Thoracic aorta endothelial cell (primary cell): ENCODE measurements at places on chromosomes 3 and 15. TPM values are rescaled to one million over a fixed set of nuclear protein-coding genes. Genes with fewer than 3 reads are reported as not detected.

The EBLN2 gene
- total RNA-seq = 12.3 and 12.4 TPM in 2 replicates

The TMEM158 gene
- 5.3 and 8.8 TPM in 2 replicates for total RNA-seq

The CYP1A2 gene
- total RNA-seq = not detected in 2 replicates

The ARHGAP11A gene
- total RNA-seq = 52.9 and 65.5 TPM in 2 replicates

The GALNT15 gene
- 4.3 and 5.7 TPM in 2 replicates for total RNA-seq

The FOXB1 gene
- total RNA-seq = not detected in 2 replicates

The ESYT3 gene
- total RNA-seq = under 0.01 and 0.07 TPM in 2 replicates

The HYAL3 gene
- total RNA-seq = 4.9 and 7.0 TPM in 2 replicates

The CLDN18 gene
- not detected in 2 replicates for total RNA-seq

The XPC gene
- 52.0 and 70.3 TPM in 2 replicates for total RNA-seq

The GYG1 gene
- 50.9 and 51.3 TPM in 2 replicates for total RNA-seq

The MITF gene
- total RNA-seq = 3.9 and 4.0 TPM in 2 replicates

The LRRIQ4 gene
- total RNA-seq = under 0.01 and 0.07 TPM in 2 replicates

The CACNA2D3 gene
- total RNA-seq = under 0.01 TPM in 1 of 2 replicates, not detected in the other

The CTSH gene
- total RNA-seq = 1.1 and 3.6 TPM in 2 replicates

The PRC1 gene
- total RNA-seq = 194 and 268 TPM in 2 replicates

The P2RY1 gene
- total RNA-seq = 3.9 and 4.3 TPM in 2 replicates

The GP5 gene
- total RNA-seq = 0.14 TPM in 1 of 2 replicates, not detected in the other

The SYNM gene
- 5.7 and 7.9 TPM in 2 replicates for total RNA-seq

The BCL6 gene
- 13.1 and 17.6 TPM in 2 replicates for total RNA-seq

The CPNE9 gene
- total RNA-seq = not detected in 2 replicates

The TSEN2 gene
- 16.6 and 23.3 TPM in 2 replicates for total RNA-seq

The UBL7 gene
- total RNA-seq = 29.5 and 34.1 TPM in 2 replicates

The MINDY4B gene
- total RNA-seq = not detected in 2 replicates

The TGM5 gene
- total RNA-seq = not detected in 2 replicates

The CISH gene
- total RNA-seq = 0.40 and 0.79 TPM in 2 replicates

The DNAH1 gene
- 2.7 and 2.9 TPM in 2 replicates for total RNA-seq

The CTXN2 gene
- total RNA-seq = not detected in 2 replicates

The ATP13A5 gene
- total RNA-seq = not detected in 2 replicates

The VILL gene
- total RNA-seq = 5.3 and 6.9 TPM in 2 replicates

The ABCC5 gene
- total RNA-seq = 20.2 and 24.5 TPM in 2 replicates

The NME9 gene
- not detected in 2 replicates for total RNA-seq

The ZKSCAN7 gene
- 0.66 and 1.1 TPM in 2 replicates for total RNA-seq

The OSTN gene
- total RNA-seq = not detected in 2 replicates

The CCR2 gene
- total RNA-seq = not detected in 2 replicates

The IGSF10 gene
- total RNA-seq = not detected in 2 replicates

The MYD88 gene
- total RNA-seq = 12.8 and 13.1 TPM in 2 replicates

The HRG gene
- total RNA-seq = not detected in 2 replicates

The SUSD5 gene
- 0.93 and 1.3 TPM in 2 replicates for total RNA-seq

The RYR3 gene
- under 0.01 and 0.66 TPM in 2 replicates for total RNA-seq

The ITGA11 gene
- 0.14 and 1.2 TPM in 2 replicates for total RNA-seq

The CAMKV gene
- not detected in 2 replicates for total RNA-seq

The SYNPR gene
- not detected in 2 replicates for total RNA-seq

The TIMP4 gene
- total RNA-seq = 0.14 TPM in 1 of 2 replicates, not detected in the other

The CFAP91 gene
- total RNA-seq = 0.13 and 0.29 TPM in 2 replicates

The SLC12A1 gene
- not detected in 2 replicates for total RNA-seq

The ANKRD63 gene
- total RNA-seq = 0.13 and 0.22 TPM in 2 replicates

The SLC12A8 gene
- total RNA-seq = 0.29 and 0.80 TPM in 2 replicates
